ENCODE measurements at places on chromosomes 4 and X.

GRCh38 chrX:152817078-152817764 lies 13.3 kb downstream of the CETN2 start:
- no peak for DNase-seq

DNA sequence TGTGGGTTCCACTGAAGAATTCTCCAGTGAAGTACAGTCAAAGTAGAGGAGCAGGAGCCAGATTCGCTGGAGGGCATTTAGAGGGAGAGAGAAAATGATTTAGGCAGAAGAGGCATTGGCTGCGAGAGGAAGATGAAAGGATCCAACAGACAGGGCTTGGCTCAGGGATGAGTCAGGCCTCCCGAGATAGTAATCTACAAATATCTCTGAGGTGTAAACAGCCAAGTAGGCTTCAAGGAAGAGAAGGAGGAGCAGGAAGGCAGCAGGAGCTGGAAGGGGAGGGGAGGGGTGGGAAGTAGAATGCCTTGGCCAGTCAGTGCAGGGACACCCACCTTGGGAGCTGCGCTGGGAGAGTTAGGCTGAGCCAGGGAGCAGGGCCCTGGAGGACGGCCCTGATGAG lies 55.5 kb downstream of the PJA1 start:
- no peak for DNase-seq

DNA sequence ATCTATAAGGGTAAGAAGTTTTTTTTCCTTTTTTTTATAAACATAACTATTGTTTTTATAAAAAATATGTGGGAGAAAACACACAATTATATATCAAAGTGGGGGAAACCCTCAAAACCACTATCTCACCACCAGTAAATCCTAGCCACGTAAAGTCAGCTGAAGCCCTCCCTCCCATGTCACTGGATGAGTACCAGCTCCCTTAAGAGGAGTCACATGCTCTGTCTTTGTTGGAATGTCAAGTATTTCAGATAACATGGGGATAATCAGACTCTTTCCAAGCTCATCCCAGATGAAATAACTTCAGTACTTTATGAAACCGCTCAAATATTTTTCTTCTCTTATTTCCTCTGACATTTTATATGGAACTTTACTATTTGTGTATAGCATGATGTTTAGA lies 2.4 kb downstream of the MYOZ2 start:
- no peak for DNase-seq

GRCh38 chr4:94346541-94346940 lies 3.9 kb upstream of the HPGDS start:
- DNase-seq, result no peak

DNA sequence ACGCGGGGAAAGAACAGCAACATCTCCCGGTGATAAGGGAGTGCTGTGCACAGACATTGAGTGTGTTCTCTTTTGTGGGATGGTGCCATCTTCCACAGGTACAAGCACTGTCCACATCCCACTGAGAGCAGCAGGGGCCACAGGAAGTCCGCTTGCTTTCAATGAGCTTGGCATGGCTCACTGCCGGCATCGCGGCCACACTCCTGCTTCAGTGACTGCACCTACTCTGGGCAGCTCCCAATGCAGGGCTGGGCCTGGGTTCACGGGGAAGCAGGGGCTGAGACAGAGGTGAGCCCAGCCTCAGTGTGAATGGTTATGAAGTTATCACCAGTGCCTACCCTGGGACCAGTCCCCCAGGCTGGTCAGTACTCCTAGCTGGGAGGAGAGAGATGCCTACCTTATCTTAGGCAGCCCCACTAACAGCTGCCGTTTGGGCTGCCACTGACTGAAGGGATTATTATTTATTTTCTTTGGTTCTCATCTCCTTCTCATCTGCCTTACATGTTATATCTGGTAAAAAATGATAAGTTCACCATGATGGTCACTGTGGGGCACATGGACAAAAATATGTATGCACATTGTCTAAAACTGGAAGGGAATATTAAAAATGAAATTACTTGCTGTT lies 99.2 kb downstream of the MGST2 start:
- no peak for DNase-seq

GRCh38 chr4:37892641-37893040 lies 1.8 kb downstream of the TBC1D1 start:
- DNase-seq, result peak; percentile 21

GRCh38 chr4:106201373-106201772 lies 114.6 kb downstream of the TBCK start:
- DNase-seq, result no peak

DNA sequence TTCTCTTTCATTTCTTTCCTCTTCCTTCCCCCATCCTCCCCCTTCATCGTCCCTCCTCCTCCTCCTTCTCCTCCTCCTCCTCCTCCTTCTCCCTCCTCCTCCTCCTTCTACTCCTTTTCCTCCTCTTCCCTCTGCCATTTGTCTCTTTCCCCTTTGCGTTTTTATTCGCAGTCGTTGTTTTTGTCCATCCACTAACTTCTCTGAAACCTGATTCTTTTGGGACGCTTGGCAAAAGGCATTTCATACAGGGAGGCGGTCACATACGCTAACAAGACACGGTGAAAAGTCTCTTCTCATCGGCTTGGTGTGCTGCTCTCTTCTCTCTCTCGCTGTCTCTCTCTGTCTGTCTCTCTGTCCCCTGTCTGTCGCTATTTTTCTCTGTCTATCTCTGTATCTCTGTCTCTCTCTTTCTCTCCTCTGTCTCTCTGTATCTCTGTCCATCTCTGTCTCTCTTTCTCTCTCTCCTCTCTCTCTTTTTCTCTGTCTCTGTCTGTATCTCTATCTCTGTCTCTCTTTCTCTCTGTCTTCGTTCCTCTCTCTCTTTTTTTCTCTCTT lies 5.4 kb upstream of the SHOX start:
- DNase-seq, result no peak
